T-helper 2 cell (primary cell): ENCODE measurements at places on chromosomes 4 and X.

DNA sequence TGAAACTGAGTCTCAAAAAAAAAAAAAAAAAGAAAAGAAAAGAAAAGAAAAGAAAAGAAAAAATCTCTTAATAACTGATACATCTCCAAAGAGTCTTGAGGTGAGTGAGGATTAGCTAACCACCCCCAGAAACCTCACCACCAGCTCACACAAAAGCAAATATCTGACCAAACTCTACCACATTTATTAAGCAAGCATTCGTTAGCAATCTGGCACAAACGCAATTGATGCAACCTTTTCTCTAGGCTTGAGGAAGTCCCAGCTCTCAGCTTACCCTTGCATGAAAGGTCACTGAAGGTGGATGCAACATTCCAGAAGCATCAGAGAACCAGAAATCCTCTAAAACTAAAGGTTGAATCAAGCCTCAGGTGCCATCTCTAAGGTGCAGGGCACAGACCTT is 231.9 kb upstream of the BCOR start:
- DNase-seq: no peak

DNA sequence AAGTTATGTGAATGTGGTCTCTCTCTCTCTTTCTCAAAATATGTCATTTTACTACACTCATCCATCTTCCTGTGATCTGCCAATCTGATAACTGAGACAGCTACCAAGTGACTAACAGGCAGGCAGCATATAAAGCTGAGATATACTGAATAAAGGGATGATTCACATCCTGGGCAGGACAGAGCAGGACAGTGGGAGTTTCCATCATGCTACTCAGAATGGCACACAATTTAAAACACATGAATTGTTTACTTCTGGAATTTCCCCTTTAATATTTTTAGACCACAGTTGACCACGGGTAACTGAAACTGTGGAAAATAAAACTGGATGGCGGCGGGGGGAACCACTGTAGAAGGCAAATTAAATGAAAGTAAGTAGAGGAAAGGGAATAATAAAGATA is 58.6 kb upstream of the DCTD start:
- no peak for DNase-seq

DNA sequence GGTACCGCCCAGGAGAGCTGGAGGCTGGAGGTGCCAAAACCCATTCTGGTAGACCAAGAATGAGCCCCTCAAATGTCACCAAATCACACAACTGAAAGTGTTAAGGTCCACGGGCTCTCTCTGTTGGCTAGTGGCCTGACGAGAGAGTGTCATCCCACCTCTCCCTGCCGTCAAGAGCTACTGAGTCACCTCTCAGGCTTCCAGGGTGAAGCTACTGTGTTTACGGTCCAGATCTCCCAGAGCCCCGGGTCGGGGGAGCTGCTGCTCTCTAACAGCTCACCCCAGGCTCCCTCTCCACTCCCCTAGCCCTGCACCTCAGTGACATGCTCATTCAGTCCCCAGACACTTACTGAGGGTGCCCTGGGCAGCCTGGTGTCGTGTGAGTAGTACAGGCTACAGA is 59.2 kb downstream of the ADGRG2 start:
- DNase-seq: no peak

DNA sequence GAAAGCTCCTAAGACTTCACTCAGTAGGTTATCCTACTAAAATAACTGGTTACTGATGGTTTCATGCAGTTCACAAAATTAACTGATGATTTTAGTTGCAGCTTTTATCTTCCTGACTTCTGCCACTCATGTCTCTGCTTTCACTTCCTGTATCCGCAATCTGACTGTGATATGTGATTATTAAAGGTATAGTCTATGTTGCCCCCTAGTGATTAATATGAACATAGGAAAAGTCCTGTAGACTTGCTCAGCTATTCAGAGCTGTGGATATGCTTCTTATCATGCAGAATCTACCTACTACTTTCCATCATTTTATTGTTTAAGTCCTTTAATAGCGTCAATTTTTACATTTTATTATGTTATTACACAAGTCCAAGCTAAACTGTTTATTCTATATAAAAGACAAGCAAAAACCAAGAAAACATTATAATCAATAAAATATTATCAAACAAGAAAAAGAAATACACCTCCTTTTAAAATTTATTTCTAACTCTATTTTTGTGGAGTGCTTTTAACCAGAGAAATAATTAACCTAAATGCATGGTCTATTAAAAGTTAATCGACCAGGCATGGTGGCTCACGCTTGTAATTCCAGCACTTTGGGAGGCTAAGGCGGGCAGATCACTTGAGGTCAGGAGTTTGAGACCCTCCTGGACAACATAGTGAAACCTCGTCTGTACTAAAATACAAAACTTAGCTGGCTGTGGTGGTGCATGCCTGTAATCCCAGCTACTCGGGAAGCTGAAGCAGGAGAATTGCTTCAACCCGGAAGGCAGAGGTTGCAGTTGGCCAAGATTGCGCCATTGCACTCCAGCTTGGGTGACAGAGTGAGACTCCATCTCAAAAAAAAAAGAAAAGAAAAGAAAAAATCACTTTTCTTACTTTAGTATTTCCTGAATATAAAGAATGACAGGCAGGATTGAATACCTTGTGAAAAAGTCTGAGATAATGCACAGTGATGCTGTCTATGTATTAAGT is 40.4 kb upstream of the TLR2 start:
- no peak for DNase-seq

DNA sequence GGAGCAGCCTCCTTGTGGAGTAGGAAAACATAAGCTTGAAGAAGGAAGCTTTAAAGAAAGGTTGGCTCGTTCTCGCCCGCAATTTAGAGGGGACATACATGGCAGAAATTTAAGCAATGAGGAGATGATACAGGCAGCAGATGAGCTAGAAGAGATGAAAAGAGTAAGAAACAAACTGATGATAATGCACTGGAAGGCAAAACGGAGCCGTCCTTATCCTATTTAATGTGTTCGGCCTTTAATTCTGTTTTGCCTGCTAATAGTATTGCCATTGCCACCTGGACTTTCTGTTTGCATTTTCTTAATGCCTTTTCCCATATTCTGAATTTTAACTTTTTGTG is 1.4 kb downstream of the TCEAL1 start:
- no peak for DNase-seq

GRCh38 chr4:189299706-189300105 is 641.0 kb upstream of the FRG1 start:
- DNase-seq: no peak

GRCh38 chr4:105120626-105121025 is 26.1 kb upstream of the TET2 start:
- no peak for DNase-seq

DNA sequence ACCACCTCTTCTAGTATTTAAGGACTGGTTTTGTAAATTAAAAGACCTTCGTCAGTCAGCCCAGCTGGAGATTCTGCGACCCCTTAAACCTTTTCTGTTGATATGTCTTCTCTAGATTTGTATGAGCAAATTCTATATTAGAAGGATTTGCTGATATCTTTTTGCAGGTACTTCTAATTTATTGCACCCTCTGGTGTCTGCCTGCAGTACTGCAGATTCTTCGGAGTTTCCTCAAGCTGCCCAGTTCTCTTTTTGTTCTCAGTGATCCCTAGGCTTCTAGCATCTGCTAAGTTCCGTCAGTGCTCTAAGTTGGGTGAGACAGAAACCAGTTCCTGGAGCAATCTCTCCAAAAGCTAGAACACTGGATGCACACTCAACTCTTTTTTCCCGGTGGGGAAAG is 545.2 kb downstream of the C4orf33 start:
- peak; percentile 1 for DNase-seq

DNA sequence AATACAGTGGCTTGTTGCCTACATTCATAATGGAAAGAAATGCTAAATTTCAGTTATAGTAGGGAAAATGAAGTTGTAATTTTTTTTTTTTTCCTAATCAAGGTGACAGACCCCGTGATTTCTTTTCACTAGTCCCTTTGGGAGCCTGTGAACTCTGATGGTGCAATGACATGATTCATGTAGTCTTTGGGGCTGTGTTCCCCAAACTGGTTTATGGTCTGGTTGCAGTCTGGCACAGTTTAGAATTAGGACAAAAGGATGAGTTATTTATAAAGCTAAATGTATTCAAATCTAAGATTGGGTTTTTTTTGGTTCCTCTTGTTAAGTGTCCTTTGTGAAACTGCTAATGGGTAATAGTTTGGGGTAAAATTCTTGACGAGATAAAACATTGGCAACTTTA is 66.0 kb downstream of the REPS2 start:
- DNase-seq: no peak

DNA sequence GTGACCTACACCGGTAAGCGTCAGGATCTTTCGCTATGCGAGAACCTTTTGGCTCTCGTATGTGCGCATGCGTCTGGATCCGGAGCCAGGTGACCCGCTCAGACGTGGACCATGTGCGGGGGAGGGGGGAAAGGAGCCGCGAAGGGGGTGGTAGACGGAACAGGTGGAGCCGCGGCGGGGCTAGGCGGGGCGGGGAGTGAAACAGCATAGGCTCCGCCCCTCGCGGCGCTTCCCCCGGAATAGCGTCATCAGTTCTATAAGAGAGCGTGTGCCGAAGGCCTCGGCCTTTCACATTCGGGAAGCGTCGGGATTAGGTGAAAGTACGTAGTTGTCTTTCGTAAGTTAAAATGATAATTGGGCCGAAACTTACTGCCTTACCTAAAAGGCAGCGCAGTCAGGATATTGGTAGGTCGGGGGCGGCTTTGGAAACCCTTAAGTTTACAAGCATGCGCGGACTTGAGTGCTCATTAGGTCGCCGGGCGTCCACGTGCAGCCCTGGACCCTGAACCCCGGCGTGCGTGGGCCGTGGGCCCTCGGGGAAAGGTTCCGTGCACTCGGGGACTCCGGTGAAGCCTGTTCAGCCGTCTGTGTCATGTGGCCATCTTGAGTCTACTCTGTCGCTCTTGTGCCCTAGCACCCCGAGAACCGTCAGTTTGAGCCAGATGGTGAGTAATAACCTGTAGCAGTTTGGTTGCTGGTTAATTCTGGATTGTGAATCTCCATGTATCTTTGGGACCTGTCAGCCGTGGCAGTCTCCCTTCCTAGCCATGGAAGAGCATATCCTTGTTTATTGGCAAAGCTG is 74.1 kb downstream of the PRSS12 start:
- DNase-seq: peak; percentile 96

GRCh38 chr4:151850791-151851213 is 90.0 kb upstream of the GATB start:
- no peak for DNase-seq

DNA sequence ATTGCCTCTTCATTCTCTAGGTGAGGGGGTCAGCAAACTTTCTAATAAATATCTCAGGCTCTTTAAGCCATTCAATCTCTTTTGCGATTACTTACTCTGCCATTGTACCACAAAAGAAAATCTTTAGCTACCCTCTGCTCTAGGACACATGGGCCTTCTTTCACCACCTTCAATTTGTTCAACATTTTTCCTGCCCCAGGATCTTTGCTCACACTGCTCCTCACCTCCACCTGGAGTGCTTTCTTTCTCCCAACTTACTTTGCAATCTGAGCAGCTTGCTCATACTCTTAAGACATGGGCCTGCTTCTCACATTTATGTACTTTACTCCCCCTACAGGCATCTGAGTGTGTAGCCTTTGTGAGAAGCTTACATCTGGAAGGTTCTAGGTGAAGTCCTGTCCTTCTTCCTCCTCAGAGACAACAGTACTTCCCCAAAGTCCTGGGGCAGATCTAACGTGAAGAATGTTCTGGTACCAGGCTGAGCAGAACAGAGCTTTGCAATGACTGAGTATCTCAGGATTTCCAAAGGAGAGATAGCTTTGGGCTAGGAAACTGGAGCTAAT is 55.0 kb upstream of the PRDM5 start:
- DNase-seq: peak; percentile 50

DNA sequence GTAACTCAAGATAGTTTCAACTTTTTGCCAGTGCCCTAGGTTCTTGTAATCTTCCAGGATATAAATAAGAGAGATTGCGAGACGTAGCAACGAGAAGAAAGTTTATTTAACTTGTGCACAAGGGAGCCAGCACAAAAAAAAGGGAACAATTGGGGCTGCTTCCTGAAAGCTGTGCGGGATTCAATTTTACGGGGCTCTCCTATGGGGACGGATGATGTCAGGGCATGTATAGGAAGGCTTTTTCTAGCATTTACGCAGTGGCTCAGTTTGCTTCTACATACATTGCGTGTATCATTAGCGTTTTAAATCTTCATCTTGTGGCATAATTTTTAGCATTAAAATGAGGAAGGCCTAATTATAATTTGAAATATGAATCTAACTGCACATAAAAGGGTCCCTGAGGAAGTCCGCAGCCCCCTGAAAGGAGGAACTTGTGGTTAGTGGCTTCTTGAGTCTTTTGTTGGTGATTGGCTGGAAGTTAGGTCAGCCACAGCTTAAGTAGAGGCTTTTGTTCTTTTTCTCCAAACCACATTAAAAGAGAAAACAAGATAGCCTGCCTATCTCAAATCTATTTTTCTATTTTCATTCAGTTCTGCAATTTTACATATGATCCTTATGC is 668.2 kb upstream of the NDST4 start:
- no peak for DNase-seq

GRCh38 chrX:71504346-71504745 is 28.6 kb upstream of the OGT start:
- DNase-seq: no peak

- no peak for DNase-seq
Measured at GRCh38 chrX:72461288-72461687, 111.4 kb downstream of the HDAC8 start.

DNA sequence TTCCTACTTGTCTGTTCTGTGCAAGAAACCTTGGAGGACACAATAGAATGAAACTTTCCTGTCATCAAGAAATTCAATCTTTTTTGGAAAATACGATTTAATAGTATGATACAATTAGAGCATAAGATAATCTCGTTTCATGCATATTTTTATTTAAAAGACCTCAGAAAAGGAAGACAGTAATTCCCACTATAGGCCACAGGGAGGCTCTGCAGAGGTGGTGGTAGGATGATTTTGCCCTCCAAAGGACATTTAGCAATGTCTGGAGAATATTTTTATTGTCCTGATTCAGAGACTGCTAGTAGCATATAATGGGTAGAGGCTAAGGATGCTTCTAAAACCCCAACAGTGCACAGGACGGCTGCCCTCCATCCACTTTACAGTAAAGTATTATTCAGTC is 68.7 kb downstream of the PAK3 start:
- no peak for DNase-seq

DNA sequence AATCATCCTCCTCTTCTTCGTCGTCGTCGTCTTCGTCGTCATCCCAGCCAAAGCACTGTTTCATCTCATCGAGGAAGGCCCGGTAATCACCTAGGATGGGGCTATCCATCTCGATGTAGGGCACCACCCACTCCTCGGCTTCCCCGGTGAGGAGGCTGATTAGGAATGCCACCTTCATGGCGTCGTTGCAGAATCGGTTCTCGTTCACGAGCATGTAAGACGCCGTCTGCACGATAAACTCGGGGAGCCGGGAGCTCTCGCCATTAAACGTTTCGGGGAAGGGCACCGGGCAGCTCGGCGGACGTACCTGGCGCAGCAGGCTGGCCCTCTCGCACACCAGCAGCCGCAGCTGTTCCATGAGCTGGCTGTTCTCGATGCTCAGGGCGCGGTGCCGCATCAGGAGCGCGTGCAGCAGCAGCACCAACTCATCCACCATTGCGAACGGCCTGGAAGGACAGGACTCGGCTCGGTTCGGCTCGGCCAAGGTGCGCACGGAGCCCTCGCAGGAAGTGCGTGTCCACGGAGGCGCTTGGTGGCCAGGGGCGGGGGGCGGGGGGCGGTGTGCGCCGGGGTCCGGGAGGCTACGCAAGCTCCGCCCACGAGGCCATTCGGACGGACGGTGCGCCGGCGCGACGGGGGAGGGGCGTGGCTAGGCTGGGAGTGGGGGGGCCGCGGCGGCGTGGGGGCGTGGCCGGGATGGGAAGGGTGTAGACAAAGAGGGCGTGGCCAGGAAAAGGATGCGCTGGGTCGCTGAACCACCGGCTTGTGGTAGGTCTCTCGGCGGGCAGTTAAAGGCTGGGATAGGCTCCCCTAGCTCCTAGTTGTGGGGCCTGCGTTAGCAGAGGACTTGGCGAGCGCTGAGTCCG is at the start of gene LDOC1:
TSS of gene LDOC1 (minus strand) at position 544 of the 866 bp plus-strand sequence. CDS start at position 436, 108 bp downstream.
- peak; percentile 54 for DNase-seq

- DNase-seq: peak; percentile 73
Measured at GRCh38 chrX:40278340-40279090, 180.8 kb upstream of the BCOR start.
